Stomach (tissue), 19 donors: ENCODE measurements at places on chromosomes 1 and 21. TPM values are rescaled to one million over a fixed set of nuclear protein-coding genes. Genes with fewer than 3 reads are reported as not detected.

The LCE3E gene
- polyA plus RNA-seq = not detected

The FAM177B gene
- polyA plus RNA-seq = 5.9 TPM

The KCNK2 gene
- 3.2 TPM for polyA plus RNA-seq

The RIPPLY3 gene
- 0.65 TPM for polyA plus RNA-seq
